ENCODE measurements at places on chromosomes 5 and 9.

DNA sequence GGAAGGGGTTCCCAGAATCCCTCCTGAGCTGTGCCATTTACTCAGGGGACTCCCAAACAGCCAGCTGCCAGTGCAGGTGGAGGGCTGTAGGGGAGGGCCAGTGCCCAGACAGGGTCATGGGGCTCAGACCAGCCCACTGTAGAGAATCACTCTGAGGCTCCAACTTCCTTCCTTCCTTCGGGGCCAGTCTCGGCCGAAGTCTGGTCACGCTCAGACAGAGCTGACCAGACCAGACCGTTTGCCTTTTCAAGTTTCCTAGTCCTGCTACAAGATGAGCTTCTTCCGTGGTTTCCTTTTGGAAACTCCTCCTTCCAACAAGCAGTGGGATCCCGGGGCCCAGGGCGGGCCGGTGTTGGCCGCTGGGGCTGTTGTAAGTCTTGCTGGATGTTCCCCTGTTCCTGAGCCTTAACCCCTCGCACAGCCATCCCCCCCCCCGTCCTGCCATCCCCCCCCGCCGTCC is 52.6 kb downstream of the SAR1B start:
- no peak for DNase-seq

GRCh38 chr9:36325081-36325828 is 67.0 kb upstream of the GNE start:
- DNase-seq, result no peak

- DNase-seq, result no peak
Measured at GRCh38 chr5:142881076-142881783, 111.1 kb downstream of the ARHGAP26 start.

DNA sequence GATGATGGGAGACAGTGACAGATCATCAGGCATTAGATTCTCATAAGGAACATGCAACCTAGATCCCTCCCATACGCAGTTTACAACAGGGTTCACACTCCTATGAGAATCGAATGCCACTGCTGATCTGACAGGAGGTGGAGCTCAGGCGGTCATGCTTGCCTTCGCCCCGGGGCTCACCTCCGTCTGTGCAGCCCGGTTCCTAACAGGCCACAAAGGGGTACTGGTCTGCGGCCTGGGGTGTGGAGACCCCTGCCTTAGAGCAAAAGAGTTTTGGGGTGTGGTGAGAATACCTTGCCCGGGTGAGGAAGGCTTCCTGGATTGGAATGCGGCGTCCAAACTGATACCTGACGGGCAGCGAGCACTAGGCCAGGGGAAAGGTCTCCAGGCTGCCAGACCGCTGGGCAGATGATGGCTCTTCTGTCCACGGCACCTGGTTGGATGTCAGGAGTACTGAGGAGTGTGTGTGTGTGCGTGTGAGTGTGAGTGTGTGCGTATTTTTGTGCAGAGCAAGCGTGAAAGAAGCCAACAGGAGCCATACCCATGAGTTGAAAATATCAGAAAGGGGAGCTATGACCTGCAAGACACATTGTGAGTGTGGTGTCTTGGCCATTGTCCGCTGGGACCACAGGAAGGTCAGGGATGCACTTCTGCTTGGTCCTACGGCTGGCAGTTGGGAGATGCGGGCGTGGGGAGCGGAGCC is 55.4 kb downstream of the ACER2 start:
- no peak for DNase-seq

GRCh38 chr9:124296796-124297550 is 39.2 kb downstream of the NEK6 start:
- no peak for DNase-seq

GRCh38 chr5:107805824-107806223 is 135.1 kb upstream of the EFNA5 start:
- DNase-seq, result no peak

GRCh38 chr9:120845255-120845654 is 2.5 kb upstream of the PSMD5 start:
- DNase-seq, result no peak

- no peak for DNase-seq
Measured at GRCh38 chr9:114717908-114718486, 36.0 kb upstream of the TEX48 start.

DNA sequence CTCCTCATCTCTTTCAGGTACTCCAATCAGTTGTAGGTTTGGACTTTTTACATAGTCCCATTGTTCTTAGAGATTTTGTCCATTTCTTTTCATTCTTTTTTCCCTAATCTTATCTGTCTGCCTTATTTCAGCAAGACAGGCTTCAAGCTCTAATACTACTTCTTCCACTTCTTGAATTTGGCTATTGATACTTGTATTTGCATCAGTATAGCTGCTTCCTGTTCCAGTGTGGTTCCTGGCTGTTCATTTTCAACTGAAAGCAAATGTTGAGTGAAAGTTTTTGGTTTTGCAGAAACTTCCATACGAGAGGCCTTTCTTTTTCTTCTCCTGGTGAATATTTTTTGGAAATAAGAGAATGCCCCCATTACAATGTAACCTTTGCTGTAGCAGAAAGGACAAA is 12.0 kb upstream of the IFNA1 start:
- DNase-seq, result no peak

DNA sequence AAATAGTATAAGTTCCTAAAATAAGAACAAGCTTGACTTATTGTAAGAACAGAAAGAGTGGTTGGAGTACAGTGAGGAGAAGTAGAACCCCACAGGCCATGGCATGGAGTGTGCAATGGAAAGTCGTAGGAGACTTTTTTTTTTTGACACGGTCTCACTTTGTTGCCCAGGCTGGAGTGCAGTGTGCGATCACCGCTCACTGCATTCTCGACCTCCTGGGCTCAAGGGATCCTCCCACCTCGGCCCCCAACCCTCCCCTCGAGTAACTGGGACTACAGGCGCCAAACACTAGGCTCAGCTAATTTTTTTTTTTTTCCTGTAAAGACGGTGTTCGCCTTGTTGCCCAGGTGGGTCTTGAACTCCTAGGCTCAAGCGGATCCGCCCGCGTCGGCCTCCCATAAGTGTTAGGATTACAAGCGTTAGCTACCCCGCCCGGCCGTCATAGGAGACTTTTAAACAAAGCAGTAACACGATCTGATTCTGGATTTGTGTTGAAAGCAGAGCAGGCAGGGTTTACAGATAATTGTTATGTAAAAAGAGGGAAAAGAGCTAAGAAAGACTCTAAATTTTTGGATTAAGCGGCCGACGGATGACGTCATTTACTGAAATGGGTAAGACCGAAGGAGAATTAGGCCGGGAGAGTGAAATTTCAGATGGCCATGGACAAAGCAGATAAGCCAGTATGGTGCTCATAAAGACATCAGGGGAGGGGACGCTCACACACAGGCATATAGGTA is 752 bp downstream of the TSTD2 start:
- DNase-seq, result peak; percentile 68

GRCh38 chr5:10896016-10896415 is 135.0 kb upstream of the DAP start:
- DNase-seq, result no peak

- no peak for DNase-seq
Measured at GRCh38 chr5:172007175-172008110, 1.0 kb upstream of the FBXW11 start.

GRCh38 chr9:726005-726404 is 115.5 kb upstream of the DMRT1 start:
- no peak for DNase-seq

DNA sequence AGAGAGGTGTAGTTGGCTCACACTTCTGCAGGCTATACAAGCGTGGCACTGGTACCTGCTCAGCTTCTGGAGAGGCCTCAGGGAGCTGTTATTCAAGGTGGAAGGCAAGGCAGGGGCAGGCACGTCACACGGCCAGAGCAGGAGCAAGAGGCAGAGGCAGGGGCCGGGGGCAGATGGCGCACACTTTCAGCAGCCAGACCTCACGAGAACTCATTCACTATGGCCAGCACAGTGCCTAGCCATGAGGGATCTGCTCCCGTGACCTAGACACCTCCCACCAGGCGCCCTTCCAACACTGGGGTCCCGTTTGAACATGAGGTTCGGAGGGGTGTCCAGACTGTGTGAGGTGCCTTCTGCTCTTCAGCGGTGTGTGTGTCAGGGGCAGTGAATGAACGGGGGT is 71.0 kb upstream of the FCN1 start:
- no peak for DNase-seq

DNA sequence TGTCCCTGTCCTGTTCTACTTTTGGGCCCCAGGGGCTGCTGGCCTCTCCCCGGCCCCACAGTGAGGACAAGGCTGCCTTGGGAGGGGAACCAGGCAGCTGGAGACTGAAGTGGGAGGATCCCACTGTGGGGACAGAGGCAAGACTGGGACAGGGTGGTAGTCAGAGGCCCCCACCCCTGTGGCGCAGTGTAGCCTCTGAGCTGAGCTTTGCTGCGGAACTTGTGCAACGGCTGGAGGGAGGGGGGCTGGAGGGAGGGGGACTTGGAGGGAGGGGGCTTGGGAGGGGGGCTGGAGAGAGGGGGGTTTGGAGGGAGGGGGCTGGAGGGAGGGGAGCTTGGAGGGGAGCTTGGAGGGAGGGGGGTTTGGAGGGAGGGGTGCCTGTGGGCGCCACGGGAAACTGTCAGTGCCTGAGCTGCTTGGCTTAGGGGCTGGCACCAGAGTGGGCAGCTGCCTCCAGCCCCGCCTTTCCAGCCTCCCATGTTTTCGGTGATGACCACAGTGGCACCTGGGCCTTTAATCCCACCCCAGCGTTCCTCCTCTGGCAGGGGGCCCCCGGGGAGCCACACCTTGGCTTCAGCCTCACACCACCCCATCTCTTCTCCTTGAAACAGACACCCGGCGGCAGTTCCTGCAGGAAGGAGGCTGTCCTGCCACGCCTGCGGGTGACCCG is 2.3 kb upstream of the FUT7 start:
- DNase-seq, result no peak

DNA sequence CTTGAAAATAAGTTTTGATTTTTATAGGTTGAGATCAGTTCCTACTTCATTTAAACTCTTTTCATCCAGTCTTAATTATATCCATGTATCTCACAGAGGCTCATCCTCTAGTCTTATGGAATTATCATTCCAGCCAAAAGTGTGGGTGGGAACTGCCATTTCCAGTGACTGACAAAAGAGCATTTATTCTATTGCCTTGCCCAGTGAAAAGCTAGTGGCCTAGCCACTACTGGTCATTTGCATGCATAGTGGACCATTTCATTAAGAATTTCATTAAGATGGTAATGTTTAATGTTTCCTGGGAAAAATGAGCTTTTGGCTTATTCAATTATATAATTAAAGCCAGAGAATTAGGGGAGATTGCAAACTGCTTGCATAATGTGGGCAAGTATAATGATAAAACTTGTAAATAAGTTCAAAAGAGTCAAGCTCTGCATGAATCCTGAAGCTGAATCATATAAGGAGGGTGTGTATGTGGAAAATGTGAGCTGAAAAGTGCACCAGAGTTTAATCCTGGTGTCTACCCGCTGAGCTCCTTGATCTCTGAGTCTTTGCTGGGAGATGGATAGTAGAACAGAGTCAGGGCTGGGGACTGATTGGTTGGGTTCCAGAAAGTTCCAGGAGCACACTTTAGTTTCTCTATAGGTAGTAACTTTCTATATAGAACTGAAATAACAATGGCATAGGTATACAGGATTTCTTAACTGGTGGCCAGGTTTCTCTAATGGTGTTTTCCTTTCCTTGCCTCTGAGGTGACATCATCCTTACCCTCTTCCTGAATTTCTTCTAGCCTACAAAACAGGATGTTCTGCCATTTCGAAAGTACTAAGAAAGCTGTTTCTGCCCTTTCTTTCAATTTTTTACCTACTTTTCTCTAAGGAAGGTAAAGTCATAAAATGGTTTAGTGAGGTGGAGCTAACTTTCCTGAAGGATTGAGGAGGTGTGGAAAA is 78.5 kb downstream of the KIF4B start:
- no peak for DNase-seq

DNA sequence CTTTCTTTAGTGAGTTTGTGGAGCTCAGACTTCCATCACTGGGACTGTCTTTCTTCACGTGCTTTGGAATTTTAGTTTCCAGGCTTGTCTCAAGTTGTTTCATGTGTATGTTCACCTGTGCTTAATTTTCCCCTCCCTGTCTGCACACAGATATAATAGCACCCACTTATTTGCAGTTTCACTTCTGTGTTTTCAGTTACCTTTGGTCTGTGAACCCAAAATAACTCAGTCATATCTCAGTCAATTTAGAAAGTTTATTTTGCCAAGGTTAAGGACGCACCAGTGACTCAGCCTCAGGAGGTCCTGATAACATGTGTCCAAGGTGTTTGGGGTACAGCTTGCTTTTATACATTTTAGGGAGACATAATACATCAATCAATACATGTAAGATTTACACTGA is 330.4 kb downstream of the ICE1 start:
- no peak for DNase-seq

GRCh38 chr5:149370878-149371277 is 8.2 kb downstream of the IL17B start:
- DNase-seq, result no peak

DNA sequence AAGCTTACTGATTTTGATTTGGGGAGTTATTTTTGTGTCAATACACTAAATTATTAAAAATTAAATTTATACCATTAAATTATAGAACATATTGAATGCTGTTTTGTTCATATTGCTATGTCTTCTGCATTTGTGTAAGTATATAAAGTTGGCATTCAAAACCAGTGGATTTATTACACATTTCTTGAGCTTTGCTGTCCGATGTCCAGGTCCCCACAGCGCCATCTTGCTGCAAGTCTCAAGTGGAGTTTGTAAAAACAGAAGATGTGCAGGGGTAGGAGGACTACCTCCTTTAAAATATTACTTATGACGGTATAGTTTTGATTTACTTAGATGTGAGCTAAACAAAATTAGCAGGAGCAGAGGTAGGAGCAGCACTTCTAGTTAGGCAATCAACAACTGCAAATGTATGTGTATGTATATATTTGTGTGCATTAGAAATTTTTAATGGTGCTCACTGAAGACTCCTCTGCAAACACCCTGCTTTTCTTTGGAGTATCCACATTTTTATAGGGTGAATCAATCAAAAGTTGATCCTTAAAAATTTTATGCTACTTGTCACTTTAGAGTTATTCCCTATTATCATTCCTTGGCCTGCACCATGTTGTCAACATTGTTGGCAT is 37.4 kb downstream of the CPEB4 start:
- no peak for DNase-seq

DNA sequence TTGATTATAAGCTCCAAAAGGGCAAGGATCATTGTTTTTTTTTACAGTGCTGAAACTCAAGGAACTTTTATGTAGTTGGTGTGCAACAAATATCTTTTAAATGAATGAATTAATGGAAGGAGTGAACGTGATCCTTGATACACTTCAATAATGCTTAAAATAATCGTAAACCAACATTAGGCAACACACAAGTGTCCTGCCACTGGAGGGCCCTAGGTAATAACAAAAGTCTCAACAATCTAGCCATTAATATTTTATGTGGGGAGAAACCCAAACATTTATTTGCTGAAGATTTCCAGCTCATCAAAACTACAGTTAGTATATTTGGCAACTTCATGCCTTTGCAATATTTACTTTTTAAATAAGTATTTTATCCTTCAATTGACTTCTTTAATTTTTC is 309.0 kb upstream of the FBXL7 start:
- DNase-seq, result no peak

Data from NCI-H1694 (cell line).